ENCODE measurements at places on chromosomes 1 and 21.

DNA sequence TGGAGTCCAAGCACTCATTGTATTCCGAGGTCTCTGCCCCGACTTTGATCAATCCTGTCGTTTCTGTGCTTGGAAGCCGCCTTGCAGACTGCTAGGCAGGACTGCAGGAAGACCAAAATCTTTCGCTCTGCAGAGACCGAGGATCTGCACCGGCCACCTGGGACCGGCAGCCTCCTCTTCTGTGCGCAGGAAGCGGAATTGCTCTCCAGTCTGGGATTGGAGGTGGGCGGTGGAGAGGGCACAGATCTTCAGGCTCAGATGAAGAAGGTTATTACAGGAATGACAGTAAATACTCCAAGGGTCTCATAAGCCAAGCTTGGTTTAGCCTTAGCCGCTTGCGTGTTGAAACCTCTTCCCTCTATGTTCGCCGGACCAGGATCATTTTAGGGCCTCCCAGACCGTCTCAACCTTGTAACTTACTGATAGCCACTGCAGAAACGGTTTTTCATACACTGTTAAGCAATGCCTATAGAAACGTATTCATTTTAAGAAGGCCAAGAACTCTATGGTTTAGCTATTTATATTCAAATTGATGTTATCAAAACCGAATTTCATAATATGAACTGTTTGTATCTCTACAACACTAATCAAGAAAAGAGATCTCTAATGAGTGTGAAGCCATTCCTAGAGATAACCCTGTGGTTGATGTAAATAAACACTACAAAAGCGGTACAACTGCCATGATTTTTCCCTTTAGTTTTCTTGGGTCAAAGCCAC lies 1.1 kb downstream of the MIA3 start:
- peak overlapping the region; percentile 100 for H3K4me3 ChIP-seq
- peak overlapping the region; percentile 86 for H3K27ac ChIP-seq
- H3K36me3 ChIP-seq: peaks cover 23% of the 10 kb centered on the region
- no peak for DNase-seq
- H3K4me1 ChIP-seq: no peaks in the 10 kb centered on the region

- no peaks in the 10 kb centered on the region for H3K36me3 ChIP-seq
- H3K4me3 ChIP-seq: no peak overlapping the region
- no peak for DNase-seq
- no peak overlapping the region for H3K27ac ChIP-seq
Measured at GRCh38 chr1:106447466-106447865, 609.0 kb upstream of the PRMT6 start.

DNA sequence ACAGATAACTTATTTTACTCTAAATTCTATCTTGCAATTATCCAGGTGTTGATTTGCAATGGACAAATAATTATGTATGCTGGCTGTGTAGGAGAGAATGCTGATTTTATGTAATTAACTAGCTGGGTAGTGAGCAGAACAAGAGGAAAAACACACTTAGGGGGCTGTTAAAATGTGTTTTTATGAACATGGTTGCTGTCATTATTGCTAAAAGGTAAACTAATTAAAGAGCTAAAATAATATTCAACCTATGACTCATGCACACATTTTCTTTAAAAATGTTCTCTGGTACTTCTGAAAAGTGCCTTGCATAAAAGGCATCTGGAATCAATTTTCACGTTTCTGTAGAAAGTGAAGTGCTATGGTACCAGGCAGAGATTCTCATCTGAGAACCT lies 192.8 kb upstream of the C8B start:
- no peak for DNase-seq
- H3K36me3 ChIP-seq: no peaks in the 10 kb centered on the region
- H3K27me3 ChIP-seq: no peaks in the 10 kb centered on the region
- H3K4me1 ChIP-seq: peaks cover 22% of the 10 kb centered on the region
- H3K27ac ChIP-seq: no peak overlapping the region

GRCh38 chr1:59718064-59718988 lies 96.4 kb upstream of the HOOK1 start:
- no peaks in the 10 kb centered on the region for H3K36me3 ChIP-seq
- no peak overlapping the region for H3K27ac ChIP-seq
- H3K27me3 ChIP-seq: no peaks in the 10 kb centered on the region
- DNase-seq: no peak
- no peaks in the 10 kb centered on the region for H3K4me1 ChIP-seq
- no peak overlapping the region for H3K4me3 ChIP-seq

DNA sequence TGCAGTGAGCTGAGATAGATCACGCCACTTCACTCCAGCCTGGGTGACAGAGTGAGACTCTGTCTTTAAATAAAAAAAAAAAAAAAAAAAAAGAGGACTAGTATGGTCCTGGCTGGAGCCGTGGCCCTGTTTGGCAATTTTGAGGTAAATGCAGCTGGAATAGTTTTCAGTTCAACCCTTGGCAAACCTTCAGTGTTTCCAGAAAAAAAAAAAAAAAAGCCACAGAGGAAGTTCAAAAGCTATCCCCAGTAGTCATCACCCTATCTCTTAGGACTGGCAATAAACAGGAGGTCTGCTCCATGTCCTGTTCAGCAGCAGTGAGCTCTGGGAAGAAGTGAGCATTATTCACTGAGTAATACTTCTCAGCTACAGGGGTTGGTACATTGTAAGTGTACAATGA lies 56.8 kb upstream of the ERRFI1 start:
- H3K27ac ChIP-seq: no peak overlapping the region
- H3K4me1 ChIP-seq: no peaks in the 10 kb centered on the region
- no peaks in the 10 kb centered on the region for H3K36me3 ChIP-seq
- H3K4me3 ChIP-seq: no peak overlapping the region

GRCh38 chr1:155316922-155317321 lies 3.8 kb upstream of the RUSC1 start:
- no peaks in the 10 kb centered on the region for H3K4me1 ChIP-seq
- DNase-seq: no peak
- H3K4me3 ChIP-seq: no peak overlapping the region
- no peaks in the 10 kb centered on the region for H3K36me3 ChIP-seq
- H3K27ac ChIP-seq: no peak overlapping the region

DNA sequence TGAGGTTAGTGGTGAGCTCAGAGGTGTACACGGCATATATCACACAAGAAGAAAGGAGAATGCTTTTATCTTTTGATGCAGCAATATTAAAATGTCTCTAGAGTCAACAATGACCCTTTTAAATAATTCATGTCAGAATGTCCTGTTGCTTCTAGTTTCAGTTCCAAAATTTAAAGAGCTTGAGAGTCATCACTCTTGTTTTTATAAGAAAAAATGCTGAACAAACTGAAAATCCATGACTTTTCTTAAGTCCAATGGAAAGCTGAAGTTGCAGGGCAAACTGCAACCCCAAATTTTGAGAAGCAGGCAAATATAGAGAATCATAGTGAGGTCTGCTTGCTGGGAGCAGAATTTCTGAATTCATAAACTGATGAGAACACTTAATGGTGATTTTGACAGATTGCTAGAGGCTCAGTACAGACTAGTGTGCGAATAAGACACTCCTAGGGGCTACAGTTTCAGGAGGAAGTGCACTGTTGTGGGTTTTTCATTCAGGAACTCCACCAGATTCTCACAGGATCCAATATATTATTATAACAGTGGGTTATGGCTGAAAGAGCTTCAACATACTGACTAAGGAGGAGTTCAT lies 135.1 kb downstream of the CLIC6 start:
- peaks cover 36% of the 10 kb centered on the region for H3K36me3 ChIP-seq
- H3K4me1 ChIP-seq: no peaks in the 10 kb centered on the region
- H3K27me3 ChIP-seq: no peaks in the 10 kb centered on the region
- no peak for DNase-seq
- no peak overlapping the region for H3K4me3 ChIP-seq

DNA sequence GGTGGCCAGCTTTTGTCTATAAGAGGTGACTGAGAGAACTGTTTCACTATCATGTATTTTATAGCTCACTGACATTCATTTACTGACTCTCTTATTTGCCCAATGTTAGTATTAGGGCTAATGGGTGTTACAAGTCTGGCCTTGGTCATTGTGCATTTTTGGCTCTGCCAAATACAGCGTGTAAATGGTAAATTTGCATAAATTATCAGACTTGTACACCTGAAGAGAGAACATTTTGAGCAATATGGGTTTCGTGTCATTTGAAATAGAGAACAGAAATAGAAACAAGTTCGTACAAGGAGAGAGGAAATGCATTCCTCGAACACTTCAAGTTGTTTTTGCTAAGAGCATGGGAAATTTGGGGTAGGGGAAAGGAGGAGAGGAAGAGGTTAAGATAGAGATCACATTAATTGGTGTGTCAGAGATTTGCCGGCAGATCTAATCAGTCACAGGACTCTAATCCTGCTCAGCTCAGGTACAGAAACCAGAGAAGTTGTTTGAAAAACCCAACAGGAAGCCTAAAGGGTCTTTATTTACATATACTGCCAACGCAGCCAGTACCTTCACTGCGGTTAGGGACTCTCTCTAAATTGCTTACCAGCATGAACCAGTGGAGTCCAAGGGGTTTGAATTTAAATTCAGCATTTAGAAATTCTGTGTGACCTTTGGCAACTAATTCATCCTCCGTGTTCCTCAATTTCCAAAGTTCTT lies 261.5 kb downstream of the GPATCH2 start:
- no peaks in the 10 kb centered on the region for H3K27me3 ChIP-seq
- DNase-seq: no peak
- H3K27ac ChIP-seq: no peak overlapping the region

DNA sequence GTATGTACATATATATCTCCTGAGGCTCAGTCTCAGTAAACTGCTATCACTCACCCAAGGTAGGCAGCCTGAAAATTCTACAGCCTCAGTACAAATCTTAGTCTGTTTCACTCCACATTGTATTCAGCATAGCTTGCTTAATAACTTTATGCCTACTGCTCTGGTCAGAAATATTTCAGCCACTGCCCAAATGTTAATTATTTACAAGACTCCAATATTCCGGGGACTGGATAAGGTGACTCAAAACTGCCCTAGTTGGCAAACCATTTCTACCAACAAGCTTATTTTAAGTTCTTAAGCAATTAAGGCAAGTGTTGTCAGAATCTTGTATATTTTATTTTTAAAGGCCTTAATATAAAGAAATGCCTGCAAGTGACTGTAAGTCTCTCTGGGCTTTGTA lies 114.8 kb downstream of the LRRIQ3 start:
- H3K27ac ChIP-seq: no peak overlapping the region
- H3K4me1 ChIP-seq: no peaks in the 10 kb centered on the region
- H3K36me3 ChIP-seq: no peaks in the 10 kb centered on the region
- DNase-seq: no peak
- H3K4me3 ChIP-seq: no peak overlapping the region

DNA sequence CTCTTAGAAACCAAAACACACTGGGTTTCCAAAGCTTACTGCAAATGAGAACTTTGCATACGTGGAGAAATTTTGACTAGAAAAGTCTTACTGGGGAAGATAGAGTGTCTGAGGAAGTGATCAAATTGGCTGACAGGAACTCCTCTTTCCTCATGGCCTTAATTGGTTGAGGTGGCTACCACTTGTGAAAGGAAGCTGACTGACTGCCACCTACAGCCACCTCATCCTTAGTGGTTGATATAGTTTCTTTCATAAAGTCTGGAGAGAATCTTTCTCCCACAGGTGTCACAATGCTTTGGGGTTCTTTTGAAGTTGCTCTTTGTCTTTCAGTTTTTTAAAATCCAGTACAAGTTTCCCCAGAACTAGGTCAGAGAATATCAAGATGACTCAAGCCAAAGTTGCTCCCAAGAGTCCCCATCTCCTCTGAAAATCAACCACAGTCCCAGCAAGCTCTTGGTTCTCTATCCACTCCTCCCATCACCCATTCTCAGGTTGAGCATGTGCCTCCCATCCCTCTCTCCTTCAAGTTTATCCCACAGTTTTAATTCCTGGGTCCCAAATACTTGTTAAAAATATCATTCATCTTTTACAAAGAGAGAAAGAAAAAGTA lies 43.3 kb downstream of the GPR88 start:
- no peak overlapping the region for H3K27ac ChIP-seq
- H3K4me1 ChIP-seq: no peaks in the 10 kb centered on the region
- no peaks in the 10 kb centered on the region for H3K36me3 ChIP-seq
- no peaks in the 10 kb centered on the region for H3K27me3 ChIP-seq
- H3K4me3 ChIP-seq: no peak overlapping the region

DNA sequence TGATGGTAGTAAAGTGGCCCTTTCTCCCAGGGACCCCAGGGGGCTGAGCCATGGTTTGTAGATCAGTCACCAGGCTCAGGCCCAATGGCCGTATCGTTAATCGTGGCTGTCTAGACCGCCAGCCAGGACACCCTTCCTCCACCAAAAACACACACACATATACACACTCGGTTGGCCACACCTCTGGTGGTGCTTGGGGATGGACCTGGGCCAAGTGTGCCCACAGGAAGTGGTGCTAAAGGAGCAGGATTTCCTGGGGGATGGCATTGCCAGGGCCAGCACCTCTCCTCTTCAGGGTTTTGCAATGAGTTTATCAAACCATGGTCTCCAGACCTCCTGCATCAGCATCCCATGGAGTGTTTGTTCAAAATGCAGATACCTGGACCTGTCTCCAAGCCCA lies 36.2 kb downstream of the CITED4 start:
- no peaks in the 10 kb centered on the region for H3K4me1 ChIP-seq
- H3K27me3 ChIP-seq: no peaks in the 10 kb centered on the region
- no peak for DNase-seq
- H3K36me3 ChIP-seq: no peaks in the 10 kb centered on the region

GRCh38 chr1:17672226-17672625 lies 82.9 kb upstream of the ACTL8 start:
- no peaks in the 10 kb centered on the region for H3K27me3 ChIP-seq
- DNase-seq: no peak
- H3K27ac ChIP-seq: no peak overlapping the region
- H3K4me1 ChIP-seq: no peaks in the 10 kb centered on the region
- no peak overlapping the region for H3K4me3 ChIP-seq

DNA sequence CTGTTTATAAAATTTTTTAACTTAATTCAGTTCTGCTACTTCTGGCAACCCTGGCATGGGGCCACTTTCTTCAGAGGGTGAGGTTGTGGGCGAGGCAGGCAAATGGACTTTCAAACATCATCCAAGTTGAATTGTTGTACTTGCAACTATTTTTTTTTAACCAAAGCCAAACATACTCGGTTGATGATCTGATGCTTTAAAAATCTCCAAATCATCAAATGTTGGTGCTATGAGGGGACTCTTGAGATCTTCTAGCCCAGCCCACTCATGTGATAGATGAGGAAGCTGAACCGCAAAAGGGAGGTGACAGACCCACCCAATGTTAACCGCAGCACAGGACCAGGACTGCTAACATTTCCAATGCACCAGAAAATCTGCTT lies 6.7 kb downstream of the SLC1A7 start:
- no peaks in the 10 kb centered on the region for H3K36me3 ChIP-seq
- peak; percentile 61 for DNase-seq
- H3K4me1 ChIP-seq: no peaks in the 10 kb centered on the region

GRCh38 chr1:29017235-29017634 lies 102.9 kb downstream of the EPB41 start:
- H3K4me3 ChIP-seq: no peak overlapping the region
- no peak for DNase-seq
- no peaks in the 10 kb centered on the region for H3K27me3 ChIP-seq
- H3K4me1 ChIP-seq: no peaks in the 10 kb centered on the region

DNA sequence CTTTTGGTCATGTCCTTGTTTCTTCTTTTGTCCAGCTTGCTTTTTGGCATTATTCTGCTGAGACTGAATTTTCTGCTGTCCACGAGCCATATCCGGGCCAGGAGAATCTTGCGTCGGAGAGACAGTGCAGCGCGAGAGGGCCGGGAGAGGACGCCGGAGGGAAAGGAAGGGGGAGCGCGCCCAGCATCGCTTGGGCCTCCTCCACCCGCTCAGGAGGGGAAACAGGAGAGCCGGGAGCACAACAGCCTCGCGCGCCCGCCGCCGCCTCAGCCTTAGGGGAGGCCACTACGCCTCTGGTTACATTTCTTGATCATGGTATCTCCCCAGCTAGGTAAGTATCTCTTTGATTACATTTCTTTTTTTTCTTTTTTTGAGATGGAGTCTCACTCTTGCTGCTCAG lies 7.4 kb upstream of the DEGS1 start:
- H3K27ac ChIP-seq: no peak overlapping the region
- no peak for DNase-seq
- H3K36me3 ChIP-seq: no peaks in the 10 kb centered on the region
- H3K4me1 ChIP-seq: no peaks in the 10 kb centered on the region
- peaks cover 6% of the 10 kb centered on the region for H3K27me3 ChIP-seq
